T1000 (cell line): ENCODE measurements at places on chromosomes 5 and 9.

DNA sequence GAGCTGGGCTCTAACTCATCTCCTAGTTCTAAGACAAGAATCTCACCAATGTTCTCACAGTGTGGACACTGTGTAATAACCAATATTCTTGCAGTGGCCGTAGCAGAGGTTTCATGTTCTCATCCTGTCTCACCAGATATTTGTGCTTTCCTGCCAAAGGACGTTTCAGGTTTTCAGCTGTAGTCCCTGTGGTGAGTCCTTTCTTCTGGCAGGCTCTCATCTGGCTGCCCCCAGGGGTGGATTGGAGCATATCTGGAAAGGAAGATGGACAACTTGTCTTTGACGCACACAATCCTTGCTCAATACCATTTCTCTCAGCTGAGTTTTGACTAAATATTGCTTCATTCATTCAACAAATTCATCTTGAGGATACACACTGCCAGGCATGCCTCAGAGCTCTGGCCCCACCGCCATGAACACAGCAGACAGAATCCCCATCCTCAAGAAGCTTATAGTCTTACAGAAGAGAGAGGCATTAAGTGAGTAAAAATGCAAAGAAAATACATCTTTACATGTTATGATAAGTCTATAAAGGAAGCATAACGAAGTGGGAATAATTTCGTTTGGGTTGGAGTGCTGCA lies 33.8 kb upstream of the NEURL1B start:
- no peak for DNase-seq

- DNase-seq, result no peak
These were observed 243.0 kb upstream of the CDH18 start for GRCh38 chr5:20231040-20231439.

DNA sequence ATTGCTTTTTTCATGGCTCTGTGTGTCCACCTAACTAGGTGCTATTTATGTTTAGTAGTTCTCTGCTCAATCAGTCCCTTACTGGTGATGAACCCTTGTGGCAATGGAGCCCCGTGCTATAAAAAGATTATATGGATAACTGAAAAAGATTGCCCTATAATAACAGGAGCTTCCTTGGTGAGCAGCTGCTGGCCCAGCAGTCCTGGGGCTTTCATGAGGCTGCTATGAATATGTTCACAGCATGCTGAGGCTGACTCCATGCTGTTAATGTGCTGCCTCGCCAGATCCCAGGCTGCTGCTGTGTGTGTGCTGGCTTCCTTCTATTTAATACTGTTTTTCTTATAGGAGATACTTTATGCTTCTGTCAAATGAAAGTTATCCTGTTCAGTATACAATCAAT lies 357.5 kb downstream of the TAF11L14 start:
- DNase-seq, result no peak

GRCh38 chr5:124806373-124807077 lies 60.1 kb upstream of the ZNF608 start:
- no peak for DNase-seq

DNA sequence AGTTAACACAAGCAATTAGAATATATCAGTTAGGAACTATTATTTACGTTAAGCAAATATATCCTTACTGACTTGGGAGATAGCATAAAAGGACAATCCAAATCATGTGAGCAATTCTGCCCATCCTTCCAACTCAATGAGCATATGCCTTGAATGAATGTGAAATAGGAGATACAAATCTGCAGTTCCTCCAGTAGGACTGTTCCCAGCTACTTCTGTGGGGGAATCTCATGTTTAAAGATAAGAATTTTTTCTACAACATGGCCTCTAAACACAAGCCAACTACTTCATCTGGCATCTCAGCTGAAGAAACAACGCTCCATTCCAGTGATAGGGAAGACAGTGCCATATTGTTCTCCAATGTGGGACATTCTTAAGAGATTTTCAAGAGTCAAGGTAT lies 110.7 kb upstream of the NIPBL start:
- no peak for DNase-seq

DNA sequence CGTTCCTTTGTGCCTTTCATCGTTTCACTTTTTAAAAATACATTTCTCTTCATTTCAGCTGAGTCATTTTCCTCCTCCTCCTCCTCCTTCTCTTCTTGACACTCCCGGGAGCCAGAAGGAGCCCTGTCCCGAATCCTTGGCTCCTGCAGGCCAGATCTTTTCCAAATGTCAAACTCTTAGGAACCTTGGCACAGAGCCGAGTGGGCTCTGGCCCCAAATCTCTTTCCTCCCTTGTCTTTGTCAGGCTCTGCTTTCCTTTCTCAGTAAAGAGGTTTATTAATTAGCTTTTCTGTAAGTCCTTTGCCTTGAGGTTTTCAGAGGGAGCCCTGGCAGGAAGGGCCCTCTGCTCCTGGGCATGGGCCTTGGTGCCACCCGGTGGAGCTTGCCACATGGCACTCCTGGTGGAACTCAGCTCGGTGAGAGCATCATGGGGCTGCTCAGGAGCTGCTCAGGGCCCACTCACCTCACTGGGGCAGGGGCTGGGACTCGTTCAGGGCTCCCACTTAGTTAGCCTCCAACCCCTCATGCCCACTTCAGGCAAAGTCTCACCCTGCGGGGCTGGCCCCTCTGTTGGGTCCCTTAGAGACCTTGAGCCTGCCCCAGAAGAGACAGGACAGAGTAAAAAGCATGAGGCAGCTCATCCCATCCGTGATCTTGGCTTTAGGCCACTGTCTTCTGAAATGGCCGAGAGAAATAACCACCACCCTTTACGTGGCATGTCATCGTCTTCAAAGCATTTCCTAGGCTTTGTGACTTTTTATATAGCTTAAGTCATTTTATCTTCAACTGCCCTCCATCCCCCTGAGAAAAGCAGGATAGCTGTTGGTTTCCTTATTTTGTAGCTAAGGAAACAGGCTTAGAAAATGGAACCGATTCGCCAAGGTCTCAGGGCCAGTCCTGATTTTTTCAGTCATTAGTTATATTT lies 17.1 kb downstream of the STC2 start:
- DNase-seq, result no peak

GRCh38 chr9:34343090-34343489 lies 13.7 kb downstream of the NUDT2 start:
- no peak for DNase-seq
